ENCODE measurements at places on chromosomes 4 and X.
A peak's percentile ranks its signal among the peaks of the same experiment; 100 is the strongest.

- DNase-seq, result no peak
Observed at GRCh38 chr4:76758290-76758882, 139.6 kb downstream of the SOWAHB start.

GRCh38 chr4:185011408-185011807 lies 6.9 kb upstream of the HELT start:
- DNase-seq, result no peak

DNA sequence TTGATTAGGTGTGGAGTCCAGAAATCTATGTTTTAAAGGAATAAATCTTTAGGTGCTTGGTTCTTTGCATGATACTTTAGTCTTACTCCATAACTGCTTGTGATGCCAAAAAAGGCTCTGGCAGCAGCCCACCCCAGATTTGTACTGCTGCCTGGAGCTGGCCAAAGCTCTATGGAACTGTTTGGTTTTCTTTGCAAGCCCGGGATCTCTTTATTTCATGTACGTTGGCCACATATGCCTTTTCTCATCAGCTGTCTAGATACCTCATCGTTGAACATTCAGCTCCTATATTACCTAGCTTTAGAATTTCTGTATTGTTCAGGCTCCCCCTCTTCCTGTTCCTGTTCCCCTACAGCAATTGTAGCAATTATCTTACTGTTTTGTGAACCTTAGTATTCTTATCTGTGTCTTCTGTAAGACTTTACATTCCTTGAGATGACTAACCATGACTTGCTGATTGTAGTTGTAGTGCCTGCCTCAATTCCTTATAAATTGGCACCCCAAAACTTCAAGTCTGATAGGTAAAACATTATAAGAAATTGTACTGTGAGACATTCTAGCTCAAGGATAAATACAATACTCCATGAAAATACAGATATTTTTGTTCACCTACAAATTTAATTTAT lies 199.4 kb upstream of the GPRIN3 start:
- DNase-seq, result no peak

DNA sequence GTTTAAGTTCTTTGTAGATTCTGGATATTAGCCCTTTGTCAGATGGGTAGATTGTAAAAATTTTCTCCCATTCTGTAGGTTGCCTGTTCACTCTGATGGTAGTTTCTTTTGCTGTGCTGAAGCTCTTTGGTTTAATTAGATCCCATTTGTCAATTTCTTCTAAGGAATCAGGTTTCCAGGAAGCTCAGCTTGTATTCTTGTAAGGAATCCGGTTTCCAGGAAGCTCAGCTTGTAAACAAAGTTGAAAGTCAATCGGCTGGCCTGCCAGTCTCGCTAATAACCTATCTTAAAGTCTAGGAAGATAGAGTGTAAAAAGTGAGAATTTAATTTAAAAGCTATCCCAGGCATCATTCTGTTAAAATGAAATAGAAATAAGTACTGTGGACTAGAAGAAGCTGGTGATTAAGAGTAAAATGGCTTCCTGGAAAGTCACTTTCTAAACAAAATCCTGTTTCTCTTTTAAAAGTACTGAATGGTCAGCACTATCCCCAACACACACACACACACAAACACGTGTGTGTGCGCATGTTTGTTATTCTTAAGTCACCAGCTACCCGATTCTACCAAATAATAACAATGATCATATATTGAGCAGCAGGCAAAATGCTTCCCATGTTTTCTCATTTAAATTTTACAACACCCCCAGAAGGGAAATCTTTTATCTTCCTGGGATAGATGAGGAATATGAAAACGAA lies 171.7 kb downstream of the PAPSS1 start:
- no peak for DNase-seq

GRCh38 chr4:63937961-63938360 lies 471.3 kb downstream of the TECRL start:
- DNase-seq, result no peak

GRCh38 chr4:26861434-26862186 lies 969 bp downstream of the STIM2 start:
- DNase-seq, result peak; percentile 55

DNA sequence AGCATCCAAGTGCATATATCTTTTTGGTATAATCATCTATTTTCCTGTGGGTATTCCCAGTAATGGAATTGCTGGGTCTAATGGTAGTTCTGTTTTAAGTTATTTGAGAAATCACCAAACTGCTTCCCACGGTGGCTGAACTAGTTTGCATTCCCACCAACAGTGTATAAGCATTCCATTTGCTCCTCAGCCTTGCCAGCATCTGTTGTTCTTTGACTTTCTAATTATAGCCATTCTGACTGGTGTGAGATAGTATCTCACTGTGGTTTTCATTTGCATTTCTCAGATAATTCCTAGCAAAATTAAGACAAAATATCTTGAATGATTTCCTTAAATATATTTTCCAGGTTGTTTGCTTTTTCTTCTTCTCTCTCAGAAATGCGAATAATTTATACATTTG lies 341.1 kb downstream of the GBA3 start:
- DNase-seq, result no peak

DNA sequence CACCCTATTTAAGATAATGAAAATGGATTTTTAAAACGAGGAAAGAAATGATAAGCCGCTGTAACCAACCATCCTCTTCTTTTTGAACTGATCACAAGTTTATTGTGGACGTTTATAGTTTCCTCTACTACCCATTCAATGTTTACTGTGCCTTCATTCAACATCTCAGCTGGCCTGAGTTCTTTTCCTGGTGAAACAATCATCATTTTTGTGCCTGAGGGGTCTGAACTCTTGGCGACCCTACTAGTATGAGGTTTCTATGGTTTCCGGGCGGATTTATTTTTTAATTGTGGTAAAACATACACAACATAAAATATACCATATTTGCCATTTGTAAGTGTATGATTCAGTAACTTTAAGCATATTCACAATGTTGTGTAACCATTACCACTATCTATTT lies 100.7 kb downstream of the SPRY1 start:
- no peak for DNase-seq

GRCh38 chrX:17656556-17656955 lies 80.7 kb upstream of the SCML1 start:
- no peak for DNase-seq

GRCh38 chr4:11397146-11397545 lies 31.5 kb downstream of the HS3ST1 start:
- no peak for DNase-seq

DNA sequence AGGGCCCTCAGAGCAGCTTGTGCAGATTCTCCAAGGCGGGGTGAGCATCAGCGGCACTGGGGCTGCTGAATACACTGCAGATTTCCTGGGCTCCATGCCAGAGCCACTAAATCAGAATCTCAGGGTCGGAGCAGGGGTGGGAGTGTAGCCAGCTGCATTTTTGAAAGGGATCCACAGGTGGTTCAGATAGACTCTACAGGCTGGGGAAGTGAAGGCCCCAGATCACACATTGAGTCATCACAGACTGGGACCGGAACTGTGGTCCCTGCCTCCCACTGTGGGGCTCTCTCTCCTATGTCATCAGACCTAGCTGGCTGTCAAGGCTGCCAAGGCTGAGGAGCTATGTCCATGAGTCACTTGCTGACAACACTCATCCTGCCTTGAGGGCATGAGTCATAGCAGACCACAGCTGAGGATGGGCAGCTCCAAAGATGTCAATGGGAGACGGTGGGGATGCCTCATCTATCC lies 162.3 kb upstream of the MAMLD1 start:
- DNase-seq, result peak; percentile 17

GRCh38 chr4:132823419-132823818 lies 325.7 kb upstream of the PCDH10 start:
- no peak for DNase-seq

All from activated T-helper 1 cell treated with anti-CD3 and anti-CD28 coated beads, Interleukin-2, amount 50 U/mL, for 16 hours (primary cell).